Immature natural killer cell (primary cell): ENCODE measurements at places on chromosomes 12 and 14.
A peak's percentile ranks its signal among the peaks of the same experiment; 100 is the strongest.

DNA sequence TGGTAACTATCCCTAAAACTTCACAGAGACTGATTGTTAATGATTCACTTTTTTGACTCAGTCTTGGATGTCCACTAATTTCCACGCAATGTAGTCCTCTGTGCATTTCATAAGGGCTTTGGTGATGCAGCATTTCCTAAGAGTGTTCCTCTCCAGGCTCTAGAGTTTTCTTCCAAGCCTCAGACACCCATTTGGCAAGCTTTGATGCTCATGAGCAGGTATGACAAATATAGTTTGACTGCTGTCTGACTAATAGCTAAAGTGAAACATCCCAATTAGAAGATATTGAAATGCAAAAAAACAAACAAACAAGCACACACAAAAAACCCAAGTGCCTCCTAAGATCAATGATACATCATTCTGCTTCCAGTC, 1.5 kb upstream of the VAMP1 start:
- H3K4me3 ChIP-seq: peak overlapping the region; percentile 93
- no peak for DNase-seq
- peaks cover 39% of the 10 kb centered on the region for H3K4me1 ChIP-seq
- H3K36me3 ChIP-seq: no peaks in the 10 kb centered on the region
- H3K27me3 ChIP-seq: peaks cover 14% of the 10 kb centered on the region

DNA sequence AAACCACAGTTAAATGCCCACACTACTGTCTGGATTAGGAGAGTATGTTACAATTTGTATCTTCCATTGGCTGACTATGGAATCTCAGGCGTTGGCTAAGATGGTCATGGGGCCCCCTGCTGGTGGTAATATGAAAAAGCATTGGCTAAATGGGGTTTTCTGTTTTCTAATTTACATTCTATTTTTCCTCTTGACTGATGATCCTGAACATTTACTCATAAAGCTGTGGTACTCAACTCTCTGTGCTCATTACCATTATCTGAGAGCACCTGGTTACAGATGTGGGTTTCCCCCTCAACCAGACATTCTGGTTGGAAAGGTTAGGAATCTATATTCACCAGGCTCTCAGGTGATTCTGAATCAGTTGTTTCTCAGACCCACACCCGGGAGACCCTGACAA, 64.8 kb downstream of the WSCD2 start:
- H3K4me3 ChIP-seq: no peak overlapping the region
- no peaks in the 10 kb centered on the region for H3K4me1 ChIP-seq
- peaks cover 5% of the 10 kb centered on the region for H3K27me3 ChIP-seq

DNA sequence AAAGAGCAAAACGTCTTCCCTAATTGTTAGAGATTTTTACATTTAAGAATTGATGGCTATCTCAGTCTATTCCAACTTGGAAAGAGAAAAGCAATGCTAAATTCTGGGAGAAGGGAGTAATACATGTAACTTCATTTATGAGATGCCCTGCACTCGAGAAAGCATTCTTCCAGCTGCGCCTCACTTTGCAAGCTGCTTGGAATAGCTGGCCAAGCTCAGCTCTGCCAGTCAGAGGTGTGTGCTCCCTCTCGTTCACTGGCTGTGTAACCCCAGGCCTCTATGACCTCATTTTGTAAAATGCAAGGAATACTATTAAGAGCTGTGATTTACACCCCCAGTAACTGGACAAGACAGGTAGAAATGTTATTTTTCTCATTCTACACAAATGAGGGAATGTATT, 79.1 kb downstream of the OTX2 start:
- H3K4me3 ChIP-seq: no peak overlapping the region
- DNase-seq: no peak
- no peaks in the 10 kb centered on the region for H3K4me1 ChIP-seq
- H3K27ac ChIP-seq: no peak overlapping the region
- peaks cover 8% of the 10 kb centered on the region for H3K27me3 ChIP-seq
- H3K36me3 ChIP-seq: peaks cover 4% of the 10 kb centered on the region

DNA sequence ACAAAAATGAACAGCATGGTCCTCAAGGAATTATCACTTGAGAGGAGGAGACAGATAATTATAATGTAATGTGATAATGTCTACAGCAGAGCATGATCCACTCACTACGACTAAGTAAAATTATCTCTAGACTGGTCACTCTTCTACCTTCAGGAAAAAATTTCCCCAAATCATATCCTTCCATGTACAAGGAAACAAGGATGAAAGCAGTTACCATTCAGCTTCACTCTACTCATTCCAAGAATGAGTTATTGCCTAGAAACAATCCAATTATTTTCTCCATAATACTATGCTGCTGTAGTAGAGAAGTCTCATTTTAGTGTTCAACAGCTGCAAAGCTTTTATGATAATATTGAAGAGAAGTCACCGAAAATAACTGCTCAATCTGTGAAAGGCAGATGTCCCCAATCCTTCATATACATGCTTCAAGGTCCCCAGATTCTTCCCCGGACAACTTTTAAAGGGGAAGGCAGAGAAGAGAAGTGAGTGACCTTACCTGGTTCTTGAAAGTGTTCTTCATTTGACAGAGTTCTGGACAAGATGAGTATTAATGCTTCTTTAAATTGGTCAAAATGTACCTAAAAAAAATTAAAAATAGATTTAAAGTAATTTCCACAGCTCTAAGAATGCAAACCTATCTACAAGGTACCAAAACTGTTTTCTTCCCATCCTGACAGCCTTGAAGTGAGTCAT, 24.6 kb downstream of the NIN start:
- no peak overlapping the region for H3K4me3 ChIP-seq
- H3K4me1 ChIP-seq: peaks cover 23% of the 10 kb centered on the region
- no peak for DNase-seq
- peaks cover 1% of the 10 kb centered on the region for H3K27me3 ChIP-seq
- no peaks in the 10 kb centered on the region for H3K36me3 ChIP-seq
- H3K27ac ChIP-seq: no peak overlapping the region

- H3K4me3 ChIP-seq: no peak overlapping the region
- no peak overlapping the region for H3K27ac ChIP-seq
- H3K4me1 ChIP-seq: no peaks in the 10 kb centered on the region
- H3K27me3 ChIP-seq: no peaks in the 10 kb centered on the region
- no peak for DNase-seq
Measured at GRCh38 chr12:39112064-39112463, 206.7 kb upstream of the CPNE8 start.

DNA sequence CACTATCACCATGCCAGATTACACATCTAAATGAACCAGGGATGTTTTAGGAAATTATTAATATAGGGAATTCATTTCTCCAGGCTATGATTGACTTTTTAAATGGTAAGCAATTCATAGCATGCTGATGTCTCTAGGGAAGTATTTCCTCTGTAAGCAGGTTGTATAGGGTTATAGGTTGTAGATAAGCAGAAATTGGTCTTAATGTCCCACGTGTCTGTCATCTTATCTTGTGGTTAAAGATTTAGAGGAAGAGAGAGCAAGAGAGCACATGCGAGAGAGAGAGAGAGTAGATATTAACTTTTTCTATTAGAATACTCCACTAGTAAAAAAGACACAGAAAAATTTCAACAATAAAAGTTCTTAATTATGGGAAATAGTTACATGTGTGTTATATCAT, 32.6 kb downstream of the TRHDE start:
- H3K4me3 ChIP-seq: no peak overlapping the region
- DNase-seq: no peak
- H3K27me3 ChIP-seq: no peaks in the 10 kb centered on the region

GRCh38 chr12:111761099-111761498, 5.6 kb upstream of the ALDH2 start:
- no peak overlapping the region for H3K4me3 ChIP-seq
- H3K36me3 ChIP-seq: peaks cover under 1% of the 10 kb centered on the region
- no peak for DNase-seq
- H3K4me1 ChIP-seq: peaks cover 6% of the 10 kb centered on the region
- peaks cover 26% of the 10 kb centered on the region for H3K27me3 ChIP-seq
- no peak overlapping the region for H3K27ac ChIP-seq

DNA sequence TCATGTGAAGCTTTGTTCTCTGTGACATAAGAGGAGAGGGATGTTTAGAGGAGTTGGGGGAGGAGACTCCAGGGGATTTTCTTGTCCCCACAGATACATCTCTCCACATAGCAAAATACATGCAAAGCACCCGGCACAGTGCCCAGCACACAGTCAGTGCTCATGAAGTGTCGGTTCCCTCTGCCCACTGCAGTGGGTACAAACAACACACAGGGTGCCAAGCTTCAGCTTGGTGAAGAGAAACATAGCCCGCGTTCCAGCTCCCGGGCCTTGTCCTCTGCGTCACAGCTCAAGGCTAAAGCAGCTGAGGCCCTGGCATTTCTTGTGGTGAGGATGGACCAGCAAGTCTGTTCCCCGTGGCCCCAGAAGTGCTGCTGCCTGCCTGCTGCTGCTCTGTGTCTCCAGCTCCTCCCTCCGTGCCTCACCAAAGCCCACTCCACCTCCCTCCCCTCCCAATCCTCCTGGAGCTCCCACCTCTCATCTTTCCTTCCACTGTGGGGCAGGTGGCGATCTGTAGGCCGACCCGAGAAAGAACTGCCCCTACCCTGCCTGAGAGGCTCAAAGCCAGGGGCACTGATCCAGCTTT, 57.0 kb upstream of the FKBP4 start:
- no peak for DNase-seq
- H3K27ac ChIP-seq: no peak overlapping the region
- no peak overlapping the region for H3K4me3 ChIP-seq
- H3K27me3 ChIP-seq: peaks cover 2% of the 10 kb centered on the region
- no peaks in the 10 kb centered on the region for H3K36me3 ChIP-seq
- peaks cover 4% of the 10 kb centered on the region for H3K4me1 ChIP-seq

DNA sequence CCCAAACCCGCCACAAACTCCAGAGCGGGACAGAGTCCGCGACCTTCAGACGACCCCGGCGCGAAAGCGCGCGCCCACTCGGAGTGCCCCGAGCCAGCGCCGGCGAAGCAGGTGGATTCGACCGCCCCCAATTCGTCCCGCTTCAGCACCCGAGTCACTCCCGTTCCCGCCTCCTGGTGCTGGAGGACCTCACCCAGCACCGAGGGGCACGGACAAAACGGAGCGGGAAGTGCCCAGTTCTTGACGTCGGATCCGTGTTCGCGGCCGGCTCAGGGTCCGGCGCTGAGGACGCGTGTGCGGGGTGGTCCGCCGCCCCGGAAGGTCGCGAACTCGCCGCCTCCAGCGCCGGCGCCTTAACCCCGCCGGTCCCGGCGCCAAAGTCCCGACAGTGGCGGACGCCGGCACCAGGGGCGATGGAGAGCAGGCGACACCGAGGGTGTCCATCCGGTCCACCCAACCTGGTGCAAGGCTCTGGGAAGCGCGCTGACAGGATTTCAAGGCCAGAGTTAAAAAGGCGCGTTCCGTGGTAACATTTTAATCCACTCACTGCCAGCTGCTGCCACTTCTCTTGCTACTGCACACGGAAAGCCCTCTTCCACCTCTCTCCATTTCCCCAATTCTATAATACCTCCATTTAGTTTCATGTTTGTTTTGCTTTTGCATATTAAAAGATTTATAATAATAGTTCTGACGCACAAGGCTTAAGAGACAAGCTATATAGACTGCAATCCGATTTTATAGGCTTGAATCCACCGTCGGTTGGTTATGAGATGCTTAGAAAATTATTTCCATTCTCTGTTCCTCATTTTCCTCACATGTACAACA, 240.0 kb upstream of the CPNE8 start:
- H3K27ac ChIP-seq: no peak overlapping the region
- peaks cover 11% of the 10 kb centered on the region for H3K27me3 ChIP-seq
- H3K4me1 ChIP-seq: peaks cover 6% of the 10 kb centered on the region
- peaks cover 5% of the 10 kb centered on the region for H3K36me3 ChIP-seq
- DNase-seq: no peak

DNA sequence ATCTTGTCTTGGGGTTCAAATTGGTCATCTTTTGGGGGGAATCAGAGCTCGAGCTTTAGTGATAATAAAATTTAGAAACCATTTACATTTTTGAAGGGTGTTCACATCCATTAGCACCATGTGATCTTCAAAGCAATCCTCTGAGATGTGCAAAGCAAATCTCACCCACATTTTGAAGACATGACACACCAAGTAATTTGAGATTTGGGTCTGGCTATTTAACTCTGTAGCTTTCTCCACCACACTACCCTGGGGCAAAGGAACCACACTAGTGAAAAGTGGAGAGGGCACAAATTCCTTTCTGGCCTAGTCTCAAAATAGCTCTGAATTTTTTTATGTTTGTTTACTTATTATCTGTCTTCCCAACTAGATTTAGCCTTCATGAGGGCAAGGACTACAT, 46.6 kb upstream of the TMEM233 start:
- no peak for DNase-seq
- no peaks in the 10 kb centered on the region for H3K4me1 ChIP-seq
- no peak overlapping the region for H3K27ac ChIP-seq
- peaks cover 3% of the 10 kb centered on the region for H3K27me3 ChIP-seq
- H3K4me3 ChIP-seq: no peak overlapping the region
- no peaks in the 10 kb centered on the region for H3K36me3 ChIP-seq

GRCh38 chr14:55430024-55430690, 10.3 kb downstream of the TBPL2 start:
- no peaks in the 10 kb centered on the region for H3K27me3 ChIP-seq
- H3K27ac ChIP-seq: no peak overlapping the region
- peaks cover 15% of the 10 kb centered on the region for H3K4me1 ChIP-seq
- no peaks in the 10 kb centered on the region for H3K36me3 ChIP-seq
- H3K4me3 ChIP-seq: no peak overlapping the region

DNA sequence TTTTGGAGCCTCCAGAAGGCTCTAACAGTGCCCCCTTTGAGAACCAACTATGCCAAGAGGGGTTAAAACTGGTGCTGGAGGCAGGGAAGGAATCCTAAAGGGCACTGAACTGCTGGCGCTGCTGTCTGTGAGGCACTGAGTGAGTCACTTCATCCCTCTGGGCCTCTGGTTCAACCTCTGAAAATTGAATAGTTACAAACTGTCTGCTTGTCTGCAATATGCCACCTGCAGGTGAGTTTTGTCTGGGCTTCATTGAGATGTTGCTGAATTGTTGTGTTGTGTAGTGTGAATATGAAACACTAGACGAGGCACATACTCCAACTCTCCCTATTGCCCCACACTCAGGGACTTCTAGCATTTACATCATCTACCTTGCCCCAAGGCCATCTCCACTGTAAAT, 68.0 kb downstream of the GRIN2B start:
- H3K4me3 ChIP-seq: no peak overlapping the region
- no peak overlapping the region for H3K27ac ChIP-seq
- no peak for DNase-seq
- peaks cover 2% of the 10 kb centered on the region for H3K27me3 ChIP-seq
- H3K4me1 ChIP-seq: no peaks in the 10 kb centered on the region

- peaks cover 7% of the 10 kb centered on the region for H3K27me3 ChIP-seq
- DNase-seq: no peak
- no peaks in the 10 kb centered on the region for H3K4me1 ChIP-seq
- H3K36me3 ChIP-seq: no peaks in the 10 kb centered on the region
- H3K4me3 ChIP-seq: no peak overlapping the region
Measured at GRCh38 chr14:32049361-32050088, 27.6 kb upstream of the ARHGAP5 start.

GRCh38 chr12:57049119-57049446, 846 bp downstream of the MYO1A start:
- H3K4me1 ChIP-seq: peaks cover 42% of the 10 kb centered on the region
- H3K36me3 ChIP-seq: peaks cover 3% of the 10 kb centered on the region
- DNase-seq: no peak
- H3K4me3 ChIP-seq: no peak overlapping the region
- H3K27ac ChIP-seq: no peak overlapping the region
- H3K27me3 ChIP-seq: peaks cover 6% of the 10 kb centered on the region

GRCh38 chr12:111429828-111430432, 24.2 kb downstream of the SH2B3 start:
- peak overlapping the region; percentile 80 for H3K4me3 ChIP-seq
- peak; percentile 84 for DNase-seq
- H3K4me1 ChIP-seq: peaks cover 97% of the 10 kb centered on the region
- H3K36me3 ChIP-seq: no peaks in the 10 kb centered on the region
- peak overlapping the region; percentile 98 for H3K27ac ChIP-seq
- peaks cover 38% of the 10 kb centered on the region for H3K27me3 ChIP-seq

- no peak for DNase-seq
- H3K27ac ChIP-seq: no peak within 1 kb of the TSS
- H3K36me3 ChIP-seq: peaks cover 6% of the 10 kb centered on the region
- H3K4me1 ChIP-seq: no peaks in the 10 kb centered on the region
Measured at GRCh38 chr12:2857021-2857431, at the start of gene TEX52. Gene TEX52, minus strand, starts transcription at chr12:2857039. Its CDS starts 13 bp downstream, at chr12:2857026.
